Neural crest cell (in vitro differentiated cells): ENCODE measurements at places on chromosomes 7 and 10. TPM values are rescaled to one million over a fixed set of nuclear protein-coding genes. Genes with fewer than 3 reads are reported as not detected.

Gene GLI3
- 136 and 141 TPM in 2 replicates for total RNA-seq

Gene IRF5
- not detected in 2 replicates for total RNA-seq

DNA sequence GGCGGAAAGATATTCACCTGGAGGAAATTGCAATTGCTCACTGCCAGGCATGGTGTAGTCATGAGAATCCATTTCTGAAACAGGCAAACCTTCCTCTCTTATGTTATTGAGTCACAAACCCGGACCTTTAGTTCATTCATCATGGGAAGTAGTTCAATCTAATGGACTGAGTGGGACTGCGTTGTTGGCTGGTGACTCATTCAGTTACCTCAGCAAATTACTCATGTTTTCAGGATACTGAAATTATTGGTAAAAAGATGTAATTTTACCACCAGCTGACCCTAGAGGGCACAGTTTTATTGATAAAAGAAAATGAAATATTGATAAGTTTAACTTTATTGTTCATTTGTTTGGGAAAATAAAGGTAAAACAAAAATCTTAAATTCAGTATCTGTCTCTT, 1194.4 kb upstream of the SORCS1 start:
- no peak for DNase-seq

DNA sequence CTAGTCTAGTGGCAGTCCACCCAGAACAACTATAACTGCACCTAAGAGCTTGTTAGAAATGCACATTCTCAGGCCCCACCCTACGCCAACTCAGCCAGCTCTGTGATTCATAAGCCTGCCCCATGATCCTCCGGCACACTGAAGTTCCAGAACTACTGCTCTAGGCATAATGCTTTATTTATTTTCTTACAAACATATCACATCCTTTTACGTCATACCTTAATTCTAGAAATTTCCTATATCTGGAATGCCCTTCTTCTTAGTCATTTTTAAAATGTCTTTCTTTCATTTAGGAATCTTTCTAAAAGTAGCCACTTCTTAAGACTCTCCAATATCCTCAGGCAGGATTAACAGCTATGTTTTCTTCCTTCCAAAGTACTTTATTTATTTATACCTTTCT, 480.1 kb downstream of the INHBA start:
- no peak for DNase-seq

DNA sequence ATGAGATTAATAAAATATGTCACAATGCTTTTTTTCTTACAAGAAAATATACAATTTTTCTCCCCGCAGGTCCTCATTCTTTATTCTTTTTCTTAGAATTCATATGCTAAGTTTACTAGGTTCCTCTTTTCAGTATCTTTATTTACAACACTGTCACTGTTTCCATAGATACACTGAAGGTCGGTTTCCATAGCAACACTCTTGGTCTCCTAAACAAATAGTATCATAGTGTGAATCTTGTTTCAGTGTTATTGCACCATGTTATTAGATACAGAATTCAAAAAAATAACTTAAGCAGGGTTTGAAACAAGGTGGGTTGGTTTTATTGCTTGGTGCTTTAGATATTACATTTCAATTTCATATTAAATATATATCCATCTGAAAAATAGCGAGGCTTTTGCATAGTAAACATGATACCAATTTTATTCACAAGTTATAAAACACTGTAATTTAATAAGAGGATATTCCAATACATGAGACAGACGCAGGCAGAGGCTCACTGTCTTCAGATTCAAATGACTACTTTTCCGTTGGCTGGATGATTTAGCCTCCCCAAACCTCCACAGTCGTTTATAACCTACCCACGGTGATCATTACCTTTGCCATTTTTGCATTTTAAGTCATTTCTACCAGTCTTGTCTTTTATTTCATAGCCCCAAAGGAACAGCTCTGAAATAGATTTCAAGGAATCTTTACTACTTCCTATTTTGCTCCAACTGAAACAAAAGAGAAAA, 88.9 kb upstream of the KLF6 start:
- no peak for DNase-seq
